IPS DF 19.7 (cell line): ENCODE measurements at places on chromosomes 7 and 10.

DNA sequence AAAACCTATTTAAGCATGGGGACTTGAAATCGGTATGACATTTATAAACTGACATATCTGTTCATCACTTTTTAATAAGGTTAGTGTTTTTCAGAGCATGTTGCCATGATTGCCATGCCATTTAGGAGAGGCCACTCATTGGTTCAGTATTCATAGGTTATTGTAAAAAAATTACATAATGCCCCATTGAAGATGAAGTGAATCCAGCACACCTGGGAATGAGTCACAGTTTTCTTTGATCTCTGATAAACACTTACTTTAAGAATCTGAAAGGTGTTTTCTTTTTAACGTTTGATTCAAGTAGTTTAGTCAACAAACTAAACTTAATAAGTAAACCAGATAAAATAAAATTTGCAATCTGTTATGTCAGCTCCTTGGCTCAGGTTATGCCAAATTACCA is 278.3 kb downstream of the ARL4A start:
- no peak for DNase-seq

GRCh38 chr10:131947631-131948347 is 33.9 kb downstream of the BNIP3 start:
- no peak for DNase-seq

DNA sequence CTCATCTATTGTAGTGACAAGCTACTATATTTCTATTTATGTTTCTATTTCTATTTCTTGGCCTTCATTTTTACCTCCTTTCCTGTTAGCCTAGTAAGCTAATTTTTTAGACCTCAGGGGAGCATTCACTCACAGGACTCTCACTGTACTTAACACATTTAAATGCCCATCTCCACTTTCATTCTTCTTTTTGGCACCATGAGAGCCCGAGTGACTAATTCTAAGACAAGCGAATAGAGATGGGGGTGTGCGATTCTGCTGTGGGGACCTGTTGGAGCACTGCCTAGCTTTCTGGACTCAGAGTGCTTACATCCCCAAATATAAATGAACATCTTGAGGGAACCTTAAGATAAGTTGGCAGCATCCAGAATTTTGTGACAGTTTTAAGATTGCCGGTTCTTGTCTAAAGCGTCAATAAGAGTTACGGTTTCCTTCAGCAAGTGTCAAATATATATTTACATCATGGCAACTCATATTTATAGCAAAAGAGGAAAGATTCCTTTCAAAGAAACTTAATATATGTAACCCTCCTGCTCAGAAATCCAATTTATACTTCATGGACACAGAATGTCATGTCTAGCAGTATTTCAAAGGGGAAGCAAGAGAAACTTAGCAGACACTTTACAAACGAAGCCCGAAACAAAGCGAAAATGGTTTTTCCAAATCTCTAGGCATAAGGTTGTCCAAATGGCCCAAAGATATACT is 54.1 kb upstream of the AFAP1L2 start:
- DNase-seq, result no peak

- DNase-seq, result no peak
These were observed 30.2 kb upstream of the SH3PXD2A start for GRCh38 chr10:103885617-103886016.

DNA sequence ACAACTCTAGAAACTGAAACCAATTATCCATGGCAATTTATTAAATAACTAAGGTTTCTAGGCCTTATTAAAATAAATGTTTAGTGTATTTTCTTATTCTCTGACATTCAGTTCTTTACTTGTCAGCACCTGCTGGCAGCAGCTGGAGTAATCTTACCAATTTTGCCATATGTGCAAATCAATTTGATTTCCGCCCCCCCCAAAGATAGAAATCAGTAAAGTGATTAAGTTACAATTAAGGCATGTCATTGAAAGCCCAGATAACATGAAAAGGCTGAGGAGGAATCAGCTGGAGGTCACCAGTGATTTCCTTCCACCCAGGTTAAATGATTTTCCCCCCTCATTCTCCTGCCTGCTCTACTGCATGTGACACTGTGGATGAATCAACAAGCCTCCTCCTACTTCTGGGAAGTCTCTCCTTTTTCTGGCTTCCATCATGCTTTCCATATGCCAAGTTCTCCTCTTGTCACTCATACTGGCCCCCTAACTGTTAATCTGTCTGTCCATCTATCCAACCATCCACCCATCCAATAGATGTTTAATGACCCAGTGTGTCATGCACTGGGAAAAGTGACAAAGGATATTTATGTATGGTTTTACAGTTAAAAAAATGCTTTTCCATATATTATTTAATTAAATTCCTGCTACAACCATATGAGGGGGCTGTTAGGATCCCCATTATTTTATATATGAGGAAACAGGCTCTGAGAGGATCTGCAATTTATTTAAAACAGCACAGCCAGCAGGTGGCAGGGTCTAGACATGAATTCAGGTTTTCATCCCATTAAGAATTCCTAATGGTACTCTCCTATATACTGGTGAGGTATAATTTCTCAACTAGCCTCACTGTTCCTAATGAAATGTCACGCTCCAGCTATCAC is 116.5 kb downstream of the ATXN7L1 start:
- no peak for DNase-seq

DNA sequence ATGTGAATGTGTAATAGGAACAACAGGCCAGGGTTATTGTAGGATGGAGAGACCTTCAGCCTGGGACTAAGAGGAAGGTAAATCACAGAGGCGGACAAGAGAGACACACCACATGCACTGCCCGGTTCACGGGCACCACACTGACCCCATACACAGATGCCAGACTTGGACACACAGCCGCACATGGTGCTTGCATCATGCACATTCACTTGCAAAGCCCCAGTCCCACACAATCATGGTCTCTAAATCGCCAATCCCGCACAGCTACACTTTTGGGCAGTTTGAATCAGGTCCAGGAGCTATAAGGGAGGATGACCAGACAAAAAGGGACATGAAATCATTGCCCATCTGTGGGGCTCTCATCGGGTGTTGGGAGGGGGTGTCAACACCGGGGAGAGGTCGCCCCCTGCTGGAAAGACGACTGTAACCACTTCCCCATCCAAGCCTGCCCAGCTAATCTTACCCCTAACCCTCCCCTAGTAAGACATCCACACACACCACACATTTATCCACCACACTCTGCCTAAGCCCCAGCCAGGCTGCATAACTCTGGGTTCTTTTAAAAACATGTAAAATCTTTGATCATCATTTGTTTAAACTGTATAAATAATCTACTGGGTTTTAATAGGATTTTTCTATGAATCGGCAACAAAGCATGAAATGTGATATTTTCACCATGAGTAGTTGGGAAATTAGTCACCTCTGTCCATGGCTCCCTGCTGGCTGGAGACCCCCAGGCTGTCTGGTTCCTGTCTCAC is 40.5 kb upstream of the SLF2 start:
- DNase-seq, result no peak

DNA sequence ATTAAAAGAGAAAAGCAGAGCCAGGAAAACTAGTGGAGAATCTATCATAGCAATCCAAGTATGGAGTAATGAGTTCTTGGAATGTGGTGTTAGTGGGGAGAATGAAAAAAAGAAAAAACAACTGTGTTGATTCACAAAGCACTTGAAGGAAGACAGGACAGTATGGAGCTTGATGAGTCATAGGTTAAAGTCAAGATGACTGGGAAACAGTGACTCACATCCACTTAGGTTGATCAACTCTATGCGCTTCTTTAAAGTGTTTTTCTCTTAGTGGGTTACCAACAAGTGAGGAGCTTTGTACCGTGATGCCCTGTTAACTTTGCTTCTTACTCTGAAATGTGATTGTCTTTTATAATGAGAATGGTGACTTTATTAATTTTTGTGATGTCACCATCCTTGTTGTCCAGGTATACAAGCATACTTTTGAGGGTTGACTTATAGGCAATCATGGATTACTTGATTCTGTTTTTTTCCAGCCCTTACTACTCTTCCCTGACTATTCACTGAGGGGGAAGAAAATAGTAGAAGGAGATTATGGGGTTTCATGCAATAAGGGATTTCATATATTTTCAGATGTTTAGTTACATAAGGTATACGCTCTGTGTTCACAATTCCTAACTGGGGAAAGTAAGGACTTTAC is 32.1 kb upstream of the MDFIC start:
- DNase-seq, result peak; percentile 48

- DNase-seq, result no peak
These were observed 25.9 kb upstream of the PTPRN2 start for GRCh38 chr7:158613481-158613880.

DNA sequence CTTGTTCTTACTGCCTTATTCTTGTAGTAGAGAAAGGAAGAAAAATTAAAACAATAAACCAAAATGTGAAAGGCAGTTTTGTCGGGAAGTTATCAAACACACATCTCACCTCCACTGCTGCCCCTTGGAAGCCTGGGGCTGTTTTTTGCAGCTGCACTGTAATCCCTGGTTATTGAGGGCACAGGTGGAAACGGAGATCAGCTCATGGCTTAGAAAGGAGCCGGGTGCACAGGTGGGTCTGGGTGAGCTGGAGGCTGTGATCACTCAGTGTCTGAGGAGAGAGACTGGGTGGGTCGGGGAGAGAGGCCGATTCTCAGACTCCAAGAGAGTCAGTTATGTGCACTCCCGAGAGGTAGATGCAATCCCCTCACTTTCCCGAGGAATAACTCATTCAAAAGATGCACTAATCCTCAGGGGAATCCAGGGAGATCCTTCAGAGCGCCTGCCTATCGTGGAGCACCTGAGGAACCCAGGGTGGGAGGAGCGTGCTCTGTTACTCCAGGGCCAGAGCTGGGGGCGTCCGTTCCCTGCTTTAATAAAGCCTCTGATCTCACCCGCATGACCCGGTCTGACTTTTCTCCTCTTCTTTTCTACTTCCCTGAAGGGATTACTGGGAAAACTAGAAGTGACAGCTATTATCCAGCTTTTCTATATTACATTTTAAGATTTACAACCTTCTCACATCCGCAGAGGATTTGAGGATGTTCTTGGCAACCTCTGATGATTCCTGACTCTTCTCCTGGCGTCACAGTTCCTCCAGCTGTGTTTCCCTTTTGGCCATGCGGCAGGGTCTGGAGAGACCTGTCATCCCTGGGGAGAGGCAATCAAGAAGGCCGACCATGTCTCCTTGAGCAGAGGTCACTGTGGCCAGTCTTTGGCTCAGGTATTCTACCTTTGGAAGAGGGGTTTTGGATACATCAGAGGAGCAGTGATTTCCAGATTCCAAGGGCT is 82.1 kb downstream of the CAMK1D start:
- DNase-seq, result no peak

- no peak for DNase-seq
These were observed 634 bp upstream of the OR9A4 start for GRCh38 chr7:141915565-141915964.

GRCh38 chr7:22351878-22352277 is 5.1 kb downstream of the RAPGEF5 start:
- no peak for DNase-seq

GRCh38 chr10:99569253-99569939 is 36.7 kb downstream of the NKX2-3 start:
- no peak for DNase-seq

GRCh38 chr7:14389595-14389994 is 400.1 kb upstream of the ETV1 start:
- DNase-seq, result no peak

DNA sequence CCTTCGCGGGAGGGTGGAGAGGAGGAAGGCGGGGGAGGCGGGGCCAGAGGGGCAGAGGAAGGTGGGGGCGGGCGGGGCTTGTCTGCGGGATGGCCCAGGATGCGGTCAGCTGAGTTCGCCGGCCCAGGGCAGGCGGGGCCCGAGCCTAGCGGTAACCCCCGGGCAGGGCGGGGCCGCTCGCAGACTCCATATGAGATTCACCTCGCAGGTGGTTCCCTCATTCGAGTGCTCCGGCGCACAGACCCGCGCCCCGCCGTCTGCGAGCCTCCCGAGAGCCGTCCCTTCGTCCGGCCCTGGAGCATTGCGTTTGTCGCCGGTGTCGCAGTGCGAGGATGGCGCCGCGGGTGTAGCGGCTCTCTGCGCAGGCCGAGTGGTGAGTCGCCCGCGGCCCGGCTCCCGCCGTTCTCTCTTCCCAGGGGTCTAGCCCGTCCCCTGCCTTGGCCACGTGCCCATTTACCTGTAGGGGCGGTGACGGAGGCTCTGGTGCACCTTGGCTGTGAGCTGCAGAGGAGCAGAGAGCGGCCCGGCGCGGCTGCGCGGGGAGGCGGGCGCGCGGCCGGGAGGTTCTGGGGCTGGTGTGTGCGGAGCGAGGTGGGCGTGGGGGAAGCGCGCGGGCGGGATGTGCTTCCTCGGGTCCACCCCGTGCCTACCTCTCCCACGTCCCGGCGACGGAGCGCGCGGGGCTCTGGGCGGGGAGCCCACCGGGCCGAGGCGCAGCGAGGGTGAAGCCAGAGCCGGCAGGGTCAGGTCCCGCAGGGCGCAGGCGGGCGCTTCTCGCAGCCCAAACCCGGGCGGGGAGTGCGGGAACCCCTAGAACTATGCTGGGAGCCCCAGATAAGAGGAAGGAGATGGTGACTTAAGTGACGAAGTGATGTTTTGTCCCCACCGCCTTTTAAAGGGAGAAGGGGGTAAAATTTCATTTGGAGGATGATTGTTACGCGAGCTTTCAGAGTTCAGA is at the start of gene UPP1:
Gene UPP1, plus strand, starts transcription at position 220 of the 958 bp plus-strand sequence. CDS start 5,519 bp downstream, outside the sequence.
- no peak for DNase-seq

- DNase-seq, result no peak
These were observed 95.0 kb upstream of the SLC26A5 start for GRCh38 chr7:103541026-103541425.

DNA sequence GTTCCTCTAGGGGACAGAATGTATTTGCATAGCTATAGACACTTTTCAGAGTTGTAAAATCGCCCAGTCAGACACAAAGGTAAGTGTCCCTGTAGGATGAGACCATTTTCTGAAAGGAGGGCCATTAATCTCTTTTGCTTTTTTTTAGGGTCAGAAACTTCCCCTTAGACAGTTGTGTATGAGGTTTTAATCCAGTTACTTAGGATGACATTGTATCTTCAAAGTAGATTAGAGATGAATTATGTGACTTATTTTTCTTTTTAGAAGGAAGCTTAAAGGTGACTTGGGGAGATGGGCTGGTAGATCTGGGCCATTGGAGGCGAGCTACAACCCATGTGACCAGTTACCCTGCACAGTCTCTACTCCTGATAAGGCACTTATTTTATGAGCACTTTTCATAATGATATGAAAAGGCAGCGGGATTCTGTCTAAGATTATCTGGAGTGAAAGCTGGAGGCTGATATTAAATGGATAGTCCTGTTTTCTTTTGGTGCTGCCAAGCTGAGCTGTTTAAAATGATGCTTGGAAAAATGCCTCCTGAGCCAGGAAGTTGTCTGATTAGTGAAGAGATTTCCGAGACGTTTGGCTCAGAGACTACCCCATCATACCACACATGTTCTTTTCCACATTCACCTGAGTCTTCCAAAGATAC is 264.3 kb downstream of the AUTS2 start:
- DNase-seq, result no peak
